T follicular helper cell (primary cell): ENCODE measurements at places on chromosomes 11 and 22.

GRCh38 chr11:69121021-69121420 is 34.7 kb upstream of the SMIM38 start:
- DNase-seq, result no peak

- DNase-seq, result no peak
Observed at GRCh38 chr11:17781221-17781620, 46.6 kb downstream of the KCNC1 start.

DNA sequence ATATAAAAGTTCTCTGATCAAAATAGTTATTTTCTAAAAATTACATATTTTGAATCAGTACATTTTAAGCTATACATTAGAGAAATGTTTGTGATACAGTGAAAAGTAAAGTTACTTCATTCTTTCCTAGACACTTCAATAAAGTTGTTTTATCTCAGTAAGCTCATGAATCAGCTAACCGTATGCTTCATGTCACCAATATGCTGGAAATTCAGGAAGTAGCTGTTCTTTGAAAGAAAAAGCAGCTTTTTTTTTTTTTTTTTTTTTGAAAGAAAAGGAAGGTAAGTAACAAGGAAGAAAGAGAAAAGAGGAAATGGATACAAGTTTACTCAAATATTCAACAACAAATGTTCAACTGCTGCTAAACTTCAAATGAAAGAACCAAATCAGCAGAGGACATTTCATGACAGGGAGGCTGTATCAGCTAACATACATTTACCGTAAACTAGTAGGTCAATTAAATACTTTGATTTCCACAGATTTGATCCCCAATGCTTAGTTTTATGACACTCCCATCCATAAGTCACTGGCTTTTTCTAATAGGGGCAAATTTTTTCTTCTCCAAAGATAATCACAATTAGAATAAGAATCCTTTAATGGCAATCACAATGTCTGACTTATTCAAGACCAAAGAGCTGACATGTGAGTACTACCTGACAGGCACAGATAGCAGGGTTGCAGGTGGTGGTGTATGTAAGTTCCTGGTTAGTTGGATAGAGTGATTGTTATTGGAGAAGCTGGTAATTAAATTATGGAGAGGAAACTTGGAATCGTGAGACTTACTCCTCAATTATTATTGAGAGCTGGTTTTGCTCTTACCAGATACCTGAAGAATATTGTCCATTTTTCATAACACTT is 754 bp downstream of the OR52A1 start:
- no peak for DNase-seq

GRCh38 chr22:33220476-33221080 is 162.4 kb upstream of the SYN3 start:
- DNase-seq, result no peak

GRCh38 chr11:72482211-72482812 is 48.0 kb upstream of the CLPB start:
- DNase-seq, result peak; percentile 2

GRCh38 chr22:33361581-33361980 is 303.4 kb upstream of the SYN3 start:
- DNase-seq, result no peak

GRCh38 chr11:18615628-18616392 is 16.2 kb downstream of the MISFA start:
- no peak for DNase-seq

DNA sequence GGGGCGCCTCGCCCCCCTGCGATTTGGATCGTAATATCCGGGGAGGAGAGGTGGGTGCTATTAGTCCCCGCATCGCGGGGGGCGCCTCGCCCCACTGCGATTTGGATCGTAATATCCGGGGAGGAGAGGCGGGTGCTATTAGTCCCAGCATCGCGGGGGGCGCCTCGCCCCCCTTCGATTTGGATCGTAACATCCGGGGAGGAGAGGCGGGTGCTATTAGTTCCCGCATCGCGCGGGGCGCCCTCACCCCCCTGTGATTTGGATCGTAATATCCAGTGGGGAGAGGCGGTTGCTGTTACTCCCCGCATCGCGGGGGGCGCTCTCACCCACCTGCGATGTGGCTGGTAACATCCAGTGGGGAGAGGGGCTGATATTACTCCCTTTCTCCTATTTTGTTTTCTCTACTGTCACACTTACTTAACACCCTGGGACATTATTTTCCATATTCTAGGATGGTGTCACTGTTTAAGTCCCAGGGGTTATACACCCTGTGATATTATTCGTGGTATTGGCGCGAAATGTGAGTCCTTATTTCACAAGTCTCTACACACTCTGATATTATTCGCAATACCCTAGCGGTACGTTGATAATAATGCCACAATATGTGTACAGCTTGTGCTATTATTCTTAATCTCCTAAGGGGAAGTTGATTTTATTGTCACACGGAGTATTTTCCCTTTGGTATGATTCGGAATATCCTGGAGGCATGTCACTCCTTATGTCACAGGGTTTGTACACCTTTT is 57.8 kb upstream of the ALDH3B2 start:
- peak; percentile 31 for DNase-seq

- no peak for DNase-seq
Observed at GRCh38 chr11:115921986-115922385, 417.8 kb upstream of the CADM1 start.

GRCh38 chr11:126149759-126150625 is 61.5 kb downstream of the RPUSD4 start:
- no peak for DNase-seq

DNA sequence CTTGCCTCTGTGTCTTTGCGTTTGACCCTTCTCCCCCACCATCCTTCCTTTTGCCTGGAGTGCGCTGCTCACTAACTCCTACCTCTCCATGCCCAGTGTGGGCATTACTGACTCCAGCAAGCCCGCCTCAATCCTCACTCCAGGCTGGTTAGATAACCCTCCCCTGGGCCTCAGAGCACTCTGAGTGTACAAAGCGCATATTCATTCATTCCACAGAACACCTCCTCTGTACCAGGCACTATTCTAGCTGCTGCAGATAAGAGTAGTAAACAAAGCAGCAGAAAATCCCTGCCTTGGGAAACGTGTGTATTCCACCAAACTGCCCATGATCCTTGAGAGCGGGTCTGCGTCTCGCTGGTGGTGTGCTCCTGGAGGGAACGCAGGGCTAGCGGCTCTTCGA is 3.2 kb downstream of the SLC22A8 start:
- DNase-seq, result no peak

- no peak for DNase-seq
Observed at GRCh38 chr11:3659595-3660515, 11.3 kb downstream of the CHRNA10 start.

DNA sequence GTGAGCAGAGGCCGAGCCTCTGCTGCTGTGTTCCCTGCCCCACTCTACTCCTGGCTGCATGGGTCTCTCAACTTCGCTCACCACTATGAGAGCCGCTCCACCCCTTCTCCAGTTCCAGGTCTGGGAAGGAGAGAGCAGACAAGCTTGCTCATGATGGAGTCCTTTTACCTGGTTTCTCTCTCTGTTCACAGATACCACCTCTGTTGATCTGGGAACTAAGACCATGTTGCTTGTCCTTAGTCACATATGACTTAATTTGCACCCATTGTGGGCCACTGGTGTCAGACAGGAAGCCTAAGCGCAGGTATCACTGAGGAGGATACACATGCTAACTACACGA is 26.8 kb downstream of the MCM5 start:
- DNase-seq, result no peak

DNA sequence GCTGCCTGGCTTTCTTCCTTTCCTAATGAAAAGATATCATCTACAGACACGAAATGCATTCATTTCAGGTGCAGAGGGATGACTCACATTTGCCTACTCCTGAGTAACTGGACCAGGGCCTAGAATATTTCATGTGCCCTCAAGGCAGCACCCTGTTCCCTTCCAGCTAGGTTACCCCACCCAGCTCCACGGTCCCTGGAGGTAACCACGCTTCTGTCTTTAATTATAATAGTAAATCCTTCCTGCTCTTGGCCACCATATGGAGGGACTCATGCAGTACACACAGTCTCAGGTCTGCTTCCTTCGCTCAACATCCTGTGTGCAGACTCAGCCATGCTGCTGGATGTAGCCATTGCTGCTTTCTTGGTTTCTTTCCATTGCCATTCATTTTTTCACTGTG is 22.3 kb downstream of the DHCR7 start:
- no peak for DNase-seq

- DNase-seq, result no peak
Observed at GRCh38 chr22:25795478-25795877, 53.5 kb downstream of the MYO18B start.

DNA sequence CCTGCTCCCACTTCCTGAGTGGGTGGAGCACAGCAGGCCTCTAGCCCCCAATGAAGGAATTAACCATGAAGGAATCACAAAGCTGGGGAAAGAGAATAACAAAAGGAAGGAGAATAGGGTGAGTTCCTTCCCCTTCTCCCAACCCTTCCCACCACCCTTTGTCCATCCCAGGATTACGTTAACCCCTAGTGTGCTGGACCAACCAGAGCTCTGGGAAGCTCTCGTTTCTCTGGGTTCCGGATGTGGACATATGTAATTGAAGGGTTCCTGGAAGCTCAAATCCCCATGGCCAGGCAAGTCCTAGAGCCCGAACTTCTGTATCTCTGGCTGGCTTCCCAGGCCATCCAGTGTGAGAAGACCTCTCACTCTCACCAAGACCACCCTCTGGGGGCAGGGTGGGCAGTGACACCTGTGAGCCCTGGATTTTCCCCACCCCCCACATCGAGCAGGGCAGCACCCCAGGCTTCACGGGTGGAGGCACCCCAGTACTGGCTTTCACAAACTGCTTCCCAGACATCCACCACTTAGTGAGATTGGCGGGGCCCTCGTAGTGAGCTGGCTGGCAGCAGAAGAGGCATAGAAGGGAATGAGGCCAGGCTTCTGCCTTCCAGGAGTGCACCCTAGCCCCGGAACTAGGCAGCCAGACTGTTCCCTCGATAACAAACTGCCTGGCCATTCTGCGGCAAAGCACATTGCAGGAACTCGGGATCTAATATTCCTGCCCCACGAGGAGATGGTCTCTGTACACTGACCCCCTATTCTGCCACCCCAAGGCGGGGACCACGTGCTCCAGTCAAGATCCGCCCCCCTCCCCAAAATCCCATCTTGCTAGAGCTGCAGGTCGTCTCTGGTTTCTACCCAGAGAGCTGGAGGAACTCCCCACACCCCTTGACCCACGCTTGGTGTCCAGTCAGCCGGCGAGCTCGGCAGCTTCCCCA is 2.1 kb downstream of the NECTIN1 start:
- DNase-seq, result no peak

- no peak for DNase-seq
Observed at GRCh38 chr11:41040474-41040873, 419.0 kb downstream of the LRRC4C start.

DNA sequence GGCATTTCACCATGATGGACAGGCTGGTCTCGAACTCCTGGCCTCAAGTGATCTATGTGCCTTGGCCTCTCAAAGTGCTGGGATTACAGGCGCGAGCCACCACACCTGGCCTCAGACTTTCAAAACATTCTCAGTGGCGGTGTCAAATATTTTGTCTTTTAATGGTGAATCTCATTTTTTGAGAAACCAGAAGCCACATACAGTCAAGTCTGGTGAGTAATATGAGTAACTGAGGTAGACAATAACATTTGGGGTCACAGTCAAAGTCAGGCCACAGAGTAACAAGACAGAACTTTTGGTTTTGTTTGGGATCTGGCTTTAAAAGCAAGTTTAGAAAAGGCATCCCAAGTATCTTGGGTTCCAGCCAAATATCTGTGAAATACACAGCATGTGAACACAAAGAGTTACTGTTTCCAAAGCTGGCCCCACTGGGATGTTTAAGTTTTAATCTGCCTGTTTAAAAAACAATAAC is 5.6 kb upstream of the TMA7B start:
- DNase-seq, result no peak

DNA sequence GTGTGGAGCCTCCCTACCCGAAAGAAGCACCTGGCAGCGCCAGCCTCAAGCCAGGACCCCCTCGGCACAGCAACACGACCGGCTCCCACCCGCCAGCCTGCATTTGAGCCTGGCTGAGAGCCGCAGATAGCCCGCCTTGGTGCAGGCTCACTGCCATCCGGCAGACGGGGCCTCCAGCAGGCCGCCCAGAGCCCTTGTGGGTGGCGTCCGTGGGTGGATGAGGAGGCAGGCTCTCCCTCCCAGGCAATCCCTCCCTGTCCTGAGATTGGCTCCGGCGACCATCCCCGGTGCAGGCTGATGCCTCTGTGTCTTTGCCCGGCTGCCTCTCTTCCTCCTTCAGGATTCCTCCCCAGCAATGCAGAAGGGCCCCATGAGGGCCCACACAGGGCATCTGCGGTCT is 1527.9 kb downstream of the BRD1 start:
- no peak for DNase-seq

- DNase-seq, result no peak
Observed at GRCh38 chr11:1651411-1651980, 21.9 kb downstream of the KRTAP5-5 start.

- no peak for DNase-seq
Observed at GRCh38 chr11:128548649-128549255, 38.6 kb downstream of the ETS1 start.

GRCh38 chr22:47152938-47153337 is 390.5 kb downstream of the TBC1D22A start:
- DNase-seq, result no peak

DNA sequence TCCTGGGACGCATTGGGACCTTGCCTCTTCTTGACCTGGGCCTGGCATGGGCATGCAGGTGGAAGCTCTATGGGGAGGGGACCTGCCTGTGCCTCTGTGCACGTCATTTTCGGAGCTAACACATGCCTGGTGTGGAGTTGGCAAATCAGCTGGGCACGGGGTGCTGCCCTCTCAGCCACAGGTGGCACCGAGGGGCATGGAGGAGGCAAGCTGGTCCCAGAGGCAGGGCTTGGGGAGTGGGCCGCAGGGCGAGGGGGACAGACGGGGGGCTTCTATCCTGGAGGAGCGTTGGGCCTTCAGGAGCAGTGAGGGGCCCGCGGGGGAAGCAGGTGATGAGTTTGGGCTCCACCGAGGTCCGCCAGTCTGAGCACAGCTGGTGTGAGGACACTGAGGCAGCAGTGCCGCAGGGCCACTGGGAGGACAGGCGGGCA is 362.0 kb downstream of the TBC1D22A start:
- no peak for DNase-seq

- no peak for DNase-seq
Observed at GRCh38 chr11:2205981-2206690, 34.5 kb upstream of the TH start.

DNA sequence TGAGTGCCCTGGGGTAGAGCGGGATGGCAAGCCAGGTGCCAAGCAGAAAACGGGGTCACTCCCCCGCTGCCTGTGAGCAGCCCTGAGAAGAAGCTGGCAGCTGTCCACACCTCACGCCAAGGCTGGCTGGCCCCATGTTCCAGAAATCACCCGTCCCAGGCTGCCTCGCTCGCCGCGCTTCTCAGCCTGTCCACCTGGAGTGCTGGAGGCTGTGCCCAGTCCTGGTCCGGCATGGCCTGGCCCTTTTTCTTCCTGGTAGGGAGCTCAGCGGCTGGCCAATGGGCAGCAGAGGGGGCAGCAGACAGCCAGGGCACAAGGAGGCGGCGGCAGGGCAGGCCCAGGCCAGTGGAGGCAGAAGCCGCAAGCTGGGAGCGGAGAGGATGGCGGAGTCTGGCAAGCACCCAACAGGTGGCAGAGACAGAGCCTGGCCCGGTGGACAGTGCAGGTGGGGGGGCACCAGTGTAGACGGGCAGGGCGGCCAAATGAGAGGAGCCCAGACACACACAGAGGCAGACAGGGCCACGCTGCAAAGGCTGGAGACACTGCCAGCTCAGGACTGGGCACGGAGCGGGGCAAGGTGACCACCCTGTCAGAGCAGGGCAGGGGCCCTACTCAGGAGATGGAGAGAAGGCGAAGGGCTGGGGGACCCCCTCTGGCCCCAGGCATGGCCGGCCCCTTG is 37.2 kb upstream of the TH start:
- DNase-seq, result no peak
